Mesenchymal stem cell (in vitro differentiated cells and primary cell): ENCODE measurements at places on chromosomes 5 and 9.

GRCh38 chr9:70747261-70747718 lies 332.8 kb upstream of the KLF9 start:
- DNase-seq, result no peak
- H3K27ac ChIP-seq, result no peak overlapping the region
- H3K36me3 ChIP-seq, result no peaks in the 10 kb centered on the region
- no peaks in the 10 kb centered on the region for H3K27me3 ChIP-seq

DNA sequence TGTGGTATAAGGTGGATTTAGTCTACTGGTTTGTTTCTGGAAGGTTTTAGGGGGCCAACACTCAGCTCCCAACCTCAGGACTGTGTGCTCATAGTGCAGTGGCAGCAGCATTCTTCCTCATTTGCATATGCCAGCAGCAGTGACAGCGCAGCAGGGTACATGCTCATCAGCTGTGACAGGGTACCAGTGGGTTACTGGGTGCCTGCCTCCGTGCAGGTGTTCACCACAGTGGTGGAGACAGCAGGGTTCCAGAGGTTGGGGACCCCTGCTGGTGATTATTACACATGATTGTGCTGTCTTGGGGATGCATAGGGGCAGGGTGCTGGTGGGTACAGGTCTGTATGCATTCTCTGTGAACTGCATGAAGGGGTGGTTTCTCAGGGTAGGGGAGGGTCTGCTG lies 45.5 kb upstream of the IFNE start:
- H3K27ac ChIP-seq, result no peak overlapping the region
- no peak for DNase-seq
- H3K27me3 ChIP-seq, result no peaks in the 10 kb centered on the region

- no peaks in the 10 kb centered on the region for H3K4me1 ChIP-seq
- no peak overlapping the region for H3K27ac ChIP-seq
- peaks cover 29% of the 10 kb centered on the region for H3K27me3 ChIP-seq
- no peak overlapping the region for H3K4me3 ChIP-seq
- no peak for DNase-seq
Measured at GRCh38 chr9:70581214-70581954, 166.9 kb upstream of the KLF9 start.

GRCh38 chr9:94787266-94787665 lies 60.8 kb downstream of the AOPEP start:
- peaks cover 3% of the 10 kb centered on the region for H3K36me3 ChIP-seq
- H3K27ac ChIP-seq, result no peak overlapping the region
- H3K4me3 ChIP-seq, result no peak overlapping the region
- peaks cover 10% of the 10 kb centered on the region for H3K4me1 ChIP-seq

DNA sequence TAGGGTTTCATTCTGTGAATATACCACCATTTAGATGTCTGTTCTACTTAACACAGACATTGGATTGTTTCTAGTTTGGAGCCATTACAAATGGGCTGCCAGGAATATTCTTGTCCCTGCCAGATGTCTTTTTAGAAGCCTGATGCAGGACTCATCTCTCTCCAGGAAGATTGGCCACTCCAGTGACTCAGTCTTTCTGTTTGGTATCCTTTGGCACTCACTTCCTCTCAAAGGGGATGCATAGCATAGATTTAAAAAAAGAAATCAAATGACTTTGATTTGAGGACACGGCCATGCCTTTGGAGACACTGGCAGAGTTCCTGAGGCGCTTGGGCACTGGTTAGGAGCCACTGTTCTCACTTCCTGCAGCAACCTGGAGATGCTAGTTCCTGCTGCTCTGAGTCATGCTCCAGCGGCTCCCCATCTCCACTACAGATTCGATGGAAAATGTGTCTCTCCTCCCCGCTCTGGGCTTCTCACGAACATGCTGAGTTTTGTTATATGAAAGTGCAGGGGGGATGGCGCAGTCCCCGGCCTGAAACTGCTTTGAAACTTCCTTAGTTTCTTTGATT lies 3.5 kb upstream of the ZNF366 start:
- peaks cover 2% of the 10 kb centered on the region for H3K4me1 ChIP-seq
- H3K36me3 ChIP-seq, result no peaks in the 10 kb centered on the region
- no peak overlapping the region for H3K27ac ChIP-seq

DNA sequence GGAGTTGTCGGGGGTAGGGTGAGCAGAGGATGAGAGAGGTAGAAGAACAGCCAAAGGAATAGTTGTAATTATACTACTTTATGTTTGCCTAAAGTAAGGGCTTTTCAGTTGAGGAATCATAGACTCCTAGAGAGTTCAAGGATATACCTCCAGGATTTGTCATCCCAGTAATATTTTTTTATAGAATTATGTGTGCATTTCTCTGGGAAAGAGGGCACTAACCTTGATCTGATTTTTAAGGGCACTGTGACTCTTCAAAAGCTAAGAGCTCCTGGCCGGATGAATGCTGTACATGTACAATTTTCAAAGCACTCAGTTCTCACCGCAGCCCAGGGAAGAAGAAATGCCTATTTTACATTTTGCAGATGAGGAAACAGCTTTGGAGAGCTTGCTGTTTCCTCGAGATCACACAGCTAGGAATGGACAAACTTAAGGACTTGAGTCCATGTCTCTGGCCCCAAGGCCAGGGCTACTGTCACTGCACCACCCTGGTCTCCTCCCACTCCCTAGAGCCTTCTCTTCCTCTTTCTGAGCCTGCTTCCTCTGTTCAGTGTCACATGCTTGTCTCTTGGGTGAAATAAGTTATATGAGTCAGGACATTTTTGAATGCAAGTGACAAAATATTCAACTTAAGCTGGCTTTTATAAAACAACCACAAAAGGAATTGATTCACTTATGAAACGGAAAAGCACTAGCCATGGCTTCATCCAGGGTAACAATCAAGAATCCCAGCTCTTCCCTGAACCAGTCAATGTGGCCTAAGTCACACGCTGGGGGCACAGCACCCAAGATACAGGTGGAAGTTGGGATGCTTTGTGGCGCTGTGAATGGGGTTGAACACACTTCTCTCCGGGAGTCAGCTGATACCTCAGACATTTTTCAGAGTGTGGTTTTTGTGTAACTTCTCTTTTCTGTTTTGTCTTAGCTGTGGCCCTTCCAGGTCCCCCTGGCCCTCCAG lies 45.7 kb upstream of the TGFBR1 start:
- no peak overlapping the region for H3K4me3 ChIP-seq
- H3K36me3 ChIP-seq, result no peaks in the 10 kb centered on the region
- no peaks in the 10 kb centered on the region for H3K27me3 ChIP-seq
- DNase-seq, result peak; percentile 66
